ENCODE measurements at places on chromosomes 13 and 19.

DNA sequence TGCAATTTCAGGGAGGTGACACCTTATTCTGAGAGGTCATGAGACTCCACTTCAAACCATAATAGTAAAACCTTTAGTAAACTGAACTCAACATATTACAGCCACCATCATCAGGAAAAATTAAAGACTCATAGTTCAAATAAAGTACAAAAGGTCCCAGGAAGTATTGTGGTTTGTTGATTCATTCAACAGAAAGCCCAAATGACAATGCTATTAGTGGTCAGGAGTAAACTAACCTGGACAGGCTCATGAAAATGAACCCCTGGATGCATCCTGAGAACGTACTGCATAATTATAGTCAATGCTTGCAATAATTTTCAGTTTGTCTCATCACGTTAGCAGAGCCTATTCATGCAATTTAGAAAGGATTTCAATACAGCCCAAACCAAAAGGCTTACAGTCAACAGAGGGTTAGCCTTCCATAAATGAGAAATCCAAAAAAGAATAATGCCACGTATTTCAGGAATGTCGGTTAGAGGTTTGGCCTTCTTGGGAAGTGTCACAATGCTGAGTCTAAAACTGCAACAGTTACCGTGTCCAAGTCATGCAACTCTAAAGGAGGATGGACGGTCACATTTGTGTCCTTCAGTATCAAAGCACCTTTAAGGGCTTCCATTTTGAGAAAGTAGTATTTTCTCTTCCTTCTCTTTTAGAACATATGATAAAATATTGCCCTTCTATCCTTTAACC lies 280.8 kb downstream of the ABCC4 start:
- DNase-seq: no peak

DNA sequence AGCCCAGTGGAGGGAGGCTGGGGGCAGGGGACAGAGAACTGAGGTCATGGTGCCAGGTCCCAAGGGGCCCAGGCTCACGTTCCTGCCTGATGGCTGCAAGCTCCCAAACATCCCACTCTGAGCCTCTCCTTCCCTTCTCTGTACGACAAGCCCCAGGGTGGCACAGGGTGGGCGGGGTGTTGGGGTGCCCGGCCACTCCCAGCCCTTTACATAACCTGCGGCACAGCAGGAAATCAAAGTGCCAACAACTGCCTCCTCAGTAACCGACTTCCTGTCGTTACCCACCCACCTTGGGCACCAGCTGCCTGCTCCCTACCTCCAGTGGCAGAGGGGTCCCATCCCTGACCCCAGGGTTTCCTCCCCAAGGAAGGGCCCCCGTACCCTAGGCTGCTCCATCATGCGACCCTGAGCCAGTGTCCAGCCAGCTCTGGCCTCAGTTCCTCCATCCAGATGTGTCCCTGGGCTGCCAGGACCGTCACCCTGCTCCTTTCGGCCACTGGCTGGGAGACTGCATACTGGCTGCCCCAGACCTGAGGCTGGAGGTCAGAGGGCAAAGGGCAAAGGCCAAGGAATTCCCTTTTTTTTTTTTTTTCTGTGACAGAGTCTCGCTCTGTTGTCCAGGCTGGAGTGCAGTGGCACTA lies 27.7 kb upstream of the NFIC start:
- no peak for DNase-seq

GRCh38 chr13:21837841-21838551 lies 167.1 kb downstream of the FGF9 start:
- no peak for DNase-seq

- no peak for DNase-seq
Measured at GRCh38 chr19:16062789-16063188, 13.5 kb upstream of the TPM4 start.

- no peak for DNase-seq
Measured at GRCh38 chr13:41658057-41658661, 200.8 kb downstream of the RGCC start.

DNA sequence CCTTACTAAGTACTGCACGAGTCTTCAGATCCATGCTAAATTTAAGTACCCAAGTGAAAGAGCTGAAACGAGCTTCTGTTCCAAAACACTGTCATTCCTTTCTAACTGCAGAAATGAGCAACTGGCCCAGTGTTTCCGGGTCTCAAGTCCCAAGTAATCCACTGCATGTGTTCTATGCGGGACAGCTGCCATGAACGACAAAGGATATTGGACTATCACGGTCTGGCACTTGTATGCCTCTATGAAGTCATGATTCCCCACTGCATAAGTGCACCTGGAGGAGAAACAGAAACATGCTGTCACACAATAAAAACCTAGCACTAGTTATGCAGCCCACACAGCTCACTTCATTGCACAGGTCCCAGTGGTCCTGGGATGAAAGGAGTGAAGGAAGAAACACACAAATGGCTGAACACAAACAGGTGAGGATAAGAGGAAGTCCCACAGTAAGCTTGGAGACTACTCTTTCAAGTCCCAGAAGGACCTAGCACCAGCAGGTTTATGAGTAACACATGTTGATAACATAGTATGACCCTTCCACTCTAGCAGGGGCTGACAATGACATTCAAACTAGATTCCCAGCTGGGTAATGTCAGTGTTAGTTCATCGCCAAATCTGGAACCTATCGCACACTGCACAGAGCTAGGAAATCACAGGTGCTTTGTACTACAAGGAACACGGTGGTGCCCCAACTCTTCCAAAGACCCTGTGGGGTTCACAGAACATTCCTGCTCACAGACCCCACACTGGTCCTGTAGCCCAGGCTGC lies 11.3 kb downstream of the PCID2 start:
- no peak for DNase-seq

DNA sequence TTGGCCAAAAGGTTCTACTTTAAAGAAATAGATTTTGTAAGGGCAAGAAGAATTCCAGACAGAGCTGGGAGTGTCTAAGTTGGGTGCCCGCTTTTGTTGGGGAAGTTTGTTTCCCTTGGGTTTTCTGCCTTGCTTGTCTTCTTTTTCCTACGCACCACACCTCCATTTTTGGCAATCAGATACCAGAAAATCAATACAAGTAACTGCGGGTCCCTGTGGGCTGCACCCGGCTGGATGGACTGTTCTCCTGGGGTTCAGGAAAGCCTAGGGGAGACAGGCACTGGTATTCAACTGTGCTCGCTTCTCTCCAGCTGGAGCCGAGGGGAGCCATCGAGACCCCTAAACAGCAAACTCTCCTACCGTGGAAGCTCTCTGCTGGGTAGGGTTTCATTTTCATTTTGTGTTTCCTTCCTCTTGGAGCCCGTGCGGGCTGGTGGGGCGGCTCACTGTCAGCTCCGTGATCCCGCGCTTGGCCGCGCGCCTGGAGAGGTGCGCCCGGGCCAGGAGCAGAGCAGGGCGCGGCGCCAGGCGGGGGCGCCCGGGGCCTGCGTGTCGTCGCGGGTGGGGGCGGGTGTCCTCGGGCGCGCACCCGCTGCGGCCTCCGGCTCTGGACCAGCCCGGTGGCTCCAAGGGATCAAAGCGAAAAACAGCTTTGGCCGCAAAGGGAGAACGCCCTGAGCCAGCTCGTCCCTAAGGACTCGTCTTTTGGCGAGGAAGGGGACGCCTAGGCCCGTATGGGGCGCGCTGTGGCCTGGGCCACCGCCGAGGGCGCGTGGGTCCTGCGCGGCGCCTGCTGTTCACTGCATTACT lies 347.2 kb downstream of the ZNF536 start:
- DNase-seq: no peak

DNA sequence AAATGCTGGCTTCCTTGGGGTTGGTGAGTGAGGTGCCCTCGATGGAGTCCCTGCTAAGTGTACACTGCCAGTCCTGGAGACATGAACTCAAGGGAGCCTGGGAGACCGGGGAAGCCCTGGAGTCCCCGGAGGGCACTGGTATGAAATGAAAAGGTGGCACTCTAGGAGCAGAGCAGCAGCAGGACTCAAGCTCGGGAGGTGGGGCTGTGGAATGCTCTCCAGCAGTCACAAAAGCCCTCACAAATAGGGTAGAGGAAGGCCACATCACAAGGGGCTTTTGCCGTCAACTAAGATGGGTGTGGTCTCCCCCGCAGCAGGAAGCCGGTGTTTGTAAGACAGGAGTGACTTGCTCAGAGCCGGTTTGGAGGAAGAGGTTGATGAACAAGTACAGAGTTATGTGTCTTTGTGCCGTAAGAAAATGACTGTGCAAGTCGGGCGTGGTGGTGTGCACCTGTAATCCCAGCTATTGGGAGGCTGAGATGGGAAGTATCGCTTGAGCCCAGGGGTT lies 19.3 kb downstream of the CCNE1 start:
- no peak for DNase-seq

DNA sequence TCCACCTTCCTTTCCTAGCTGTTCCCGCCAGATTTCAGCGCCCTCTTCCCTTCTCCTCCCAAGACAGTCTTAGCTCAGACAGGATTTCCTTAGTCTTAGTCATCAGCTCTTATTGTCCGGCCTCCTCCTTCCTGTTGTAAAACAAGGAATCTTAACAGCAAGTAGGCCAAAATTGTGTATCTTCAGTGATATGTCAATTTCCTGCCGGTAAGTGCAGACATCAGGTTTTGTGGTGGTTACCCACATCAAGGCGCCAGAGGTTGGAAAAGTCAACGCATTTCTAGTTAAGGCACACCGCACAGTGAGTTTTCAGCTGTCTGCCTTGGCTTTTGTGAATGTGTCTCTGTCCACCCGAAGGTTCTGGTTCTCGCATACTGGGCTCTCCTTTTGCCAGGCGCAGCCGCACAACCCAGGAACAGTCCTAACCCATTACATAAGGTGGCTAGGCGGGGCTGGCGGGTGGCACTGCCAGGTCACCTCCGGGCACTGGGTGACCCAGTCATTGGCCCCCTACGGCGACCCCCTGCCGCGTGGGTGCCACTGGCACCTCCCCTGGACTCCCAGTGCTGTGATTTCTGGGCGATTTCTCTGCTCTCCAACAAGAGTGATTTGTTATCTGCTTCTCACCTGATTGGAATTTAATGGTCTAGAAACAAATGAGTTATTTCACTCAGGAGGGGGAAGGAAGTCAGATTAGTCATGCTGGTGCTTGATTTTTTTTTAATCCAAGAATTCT lies 12.9 kb downstream of the COL4A2 start:
- no peak for DNase-seq

DNA sequence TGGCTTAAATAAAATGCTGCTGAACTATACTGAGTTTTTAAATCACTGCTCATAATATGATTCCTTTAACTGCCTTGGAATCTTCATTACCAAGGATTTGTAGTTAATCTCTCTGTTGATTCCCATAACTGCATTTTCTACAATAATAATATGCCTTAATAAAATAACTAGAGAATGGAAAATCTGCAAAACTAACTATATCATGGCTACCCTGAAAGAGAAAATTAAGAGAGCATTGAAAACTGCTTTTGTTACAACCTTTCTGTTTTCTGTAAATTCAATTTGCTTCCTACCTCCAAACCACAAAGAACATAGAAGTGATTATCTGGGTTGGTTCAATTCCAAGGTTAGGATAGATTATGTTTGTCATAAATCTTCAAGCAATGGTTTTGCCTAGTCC lies 202.8 kb upstream of the ATXN8OS start:
- no peak for DNase-seq

GRCh38 chr13:111503905-111504695 lies 183.7 kb downstream of the TEX29 start:
- DNase-seq: no peak

GRCh38 chr19:28201462-28201943 lies 1011.4 kb downstream of the UQCRFS1 start:
- no peak for DNase-seq

DNA sequence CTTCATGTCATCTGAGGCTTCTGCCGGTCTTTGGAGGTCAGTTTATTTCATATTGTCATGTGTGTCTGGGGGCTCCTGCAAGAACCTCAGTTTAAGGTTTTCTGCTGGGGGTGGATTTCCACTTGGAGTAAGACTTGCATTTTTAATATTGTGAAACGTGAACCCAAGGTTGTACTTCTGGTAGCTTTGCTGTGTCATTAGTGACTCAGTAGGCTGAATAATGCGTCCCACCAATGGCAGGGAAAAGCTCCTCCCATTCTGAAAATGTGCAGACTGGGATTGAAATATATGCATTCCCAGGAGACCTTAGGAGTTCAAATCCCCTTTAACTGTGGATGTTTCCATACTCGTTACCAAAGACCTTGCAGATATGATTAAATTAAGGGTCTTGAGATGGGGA lies 46.2 kb downstream of the ING1 start:
- no peak for DNase-seq

- DNase-seq: no peak
Measured at GRCh38 chr13:58187881-58188280, 556.3 kb downstream of the PCDH17 start.

- DNase-seq: no peak
Measured at GRCh38 chr13:84237143-84237542, 354.9 kb upstream of the SLITRK1 start.

DNA sequence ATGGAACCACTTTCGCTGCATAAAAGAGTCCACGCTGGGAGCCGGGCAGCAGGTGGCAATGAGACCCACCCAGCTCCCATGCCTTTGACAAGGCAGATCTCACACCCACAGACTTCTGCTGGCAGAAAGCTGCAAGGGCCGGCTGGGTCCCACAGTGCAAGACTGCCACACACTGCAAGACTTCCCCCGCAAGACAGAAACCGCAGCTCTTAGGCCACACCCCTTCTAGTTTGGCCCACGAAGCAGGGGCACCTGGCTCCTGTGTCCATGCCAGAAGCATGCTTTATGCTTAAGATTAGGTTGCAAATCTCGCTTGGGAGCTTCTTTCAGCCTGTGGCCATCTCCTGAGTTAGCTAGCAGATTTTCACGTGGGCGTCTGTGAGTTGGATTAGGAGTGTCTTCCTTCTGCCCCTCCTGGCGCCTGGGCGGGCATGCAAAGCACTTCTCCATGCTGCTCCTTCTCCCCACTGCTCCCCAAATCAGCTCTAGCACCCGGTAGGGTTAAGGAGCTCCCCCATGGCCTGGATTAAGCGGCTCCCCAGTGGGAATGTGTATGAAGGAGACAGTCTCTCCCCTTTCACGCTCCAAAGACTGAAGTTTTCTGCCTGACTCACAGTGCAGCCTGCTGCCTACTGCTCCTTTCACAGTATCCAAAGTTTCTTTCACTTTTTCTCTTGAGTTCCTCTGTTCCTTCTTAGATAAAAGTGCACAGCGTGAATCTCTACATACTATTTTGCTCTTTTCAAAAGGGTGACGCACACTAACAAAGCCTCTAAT lies 17.7 kb downstream of the GPC6 start:
- DNase-seq: no peak

- DNase-seq: peak; percentile 67
Measured at GRCh38 chr13:94674609-94675348, 37.6 kb downstream of the SOX21 start.

GRCh38 chr13:76293346-76293745 lies 592.9 kb downstream of the KCTD12 start:
- no peak for DNase-seq

GRCh38 chr19:3818918-3819317 lies 32.7 kb upstream of the MATK start:
- no peak for DNase-seq

DNA sequence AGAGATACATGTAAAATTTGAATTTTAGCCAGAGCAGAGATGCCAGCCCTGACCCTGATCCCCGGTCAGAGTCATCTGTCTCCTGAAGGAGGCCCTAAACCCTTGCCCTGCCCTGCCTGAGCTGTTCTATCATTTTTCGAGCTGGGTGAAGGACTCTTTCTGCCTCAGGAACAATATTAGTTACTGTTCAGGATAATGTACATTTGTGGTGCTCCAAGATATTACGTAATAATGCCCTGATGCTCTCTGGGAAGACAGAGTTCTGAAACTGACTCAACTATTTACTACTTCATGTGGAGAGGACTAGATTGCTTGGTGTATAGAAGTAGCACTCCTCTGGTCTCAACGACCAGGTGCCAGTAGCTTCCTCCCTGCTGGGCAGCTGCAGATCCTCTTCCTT lies 37.9 kb upstream of the UBL3 start:
- DNase-seq: no peak
